H54 (cell line): ENCODE measurements at places on chromosomes 1 and 21.
A peak's percentile ranks its signal among the peaks of the same experiment; 100 is the strongest.

DNA sequence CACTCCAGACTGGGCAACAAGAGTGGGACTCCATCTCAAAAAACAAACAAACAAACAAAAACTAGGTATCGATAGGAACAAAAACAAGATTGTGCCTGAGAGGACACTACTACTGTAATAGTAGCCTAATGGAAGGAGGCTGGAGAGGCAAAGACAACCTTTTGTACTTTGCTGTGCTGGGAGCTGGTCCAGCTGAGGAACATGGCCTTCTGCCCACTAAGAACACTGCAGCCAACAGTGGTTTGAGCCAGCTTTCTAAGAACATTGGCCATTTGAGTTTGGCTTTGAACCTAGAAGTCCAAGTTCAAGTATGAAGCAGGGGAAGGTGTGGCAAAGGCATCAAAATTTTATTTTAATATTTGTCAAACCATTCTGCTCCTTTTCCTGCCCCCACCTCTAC, 22.7 kb upstream of the RGS8 start:
- DNase-seq: no peak

DNA sequence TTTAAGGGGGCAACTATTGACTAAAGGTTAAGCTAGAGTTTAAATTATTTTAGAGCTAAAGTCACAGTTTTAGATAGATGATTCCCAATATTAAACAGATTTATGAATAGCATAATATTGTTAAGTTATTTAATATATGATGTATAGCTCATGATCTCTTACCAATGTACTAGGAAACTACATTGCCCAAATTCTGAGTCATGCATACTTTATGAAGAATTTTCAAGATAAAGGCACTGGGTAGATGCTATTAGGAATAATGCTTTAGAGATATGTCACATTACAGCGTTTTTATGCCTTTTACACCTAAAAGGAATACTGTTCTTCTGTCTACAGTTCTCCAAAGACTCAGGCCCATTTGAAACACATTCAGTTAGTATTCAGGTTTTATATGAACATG, 215.1 kb downstream of the NCAM2 start:
- DNase-seq: no peak

GRCh38 chr1:155017041-155017945, 14.7 kb downstream of the ZBTB7B start:
- peak; percentile 90 for DNase-seq

DNA sequence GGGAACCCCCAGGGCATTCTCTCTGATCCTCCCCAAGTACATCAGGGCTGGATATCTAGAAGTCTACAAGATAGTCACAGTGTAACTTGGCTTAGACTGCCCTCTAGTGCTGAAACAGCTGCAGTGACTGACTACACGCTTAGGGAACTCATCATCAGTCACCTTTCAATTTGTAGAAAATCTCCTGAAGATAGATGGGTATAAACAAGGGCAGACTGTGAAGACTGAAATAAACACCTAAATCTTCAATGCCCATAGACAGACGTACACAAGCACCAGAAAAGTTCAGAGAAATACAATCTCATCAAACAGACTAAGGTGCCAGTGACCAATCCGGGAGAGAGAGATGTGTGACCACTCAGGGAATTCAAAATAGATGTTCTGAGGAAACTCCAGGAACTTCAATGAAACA, 46.6 kb downstream of the PACC1 start:
- peak; percentile 64 for DNase-seq

- no peak for DNase-seq
These were observed 472.2 kb downstream of the MATN1 start for GRCh38 chr1:30250984-30251850.

- no peak for DNase-seq
These were observed 39.0 kb upstream of the RWDD3 start for GRCh38 chr1:95195046-95195445.

- no peak for DNase-seq
These were observed 40.1 kb upstream of the FOXO6 start for GRCh38 chr1:41320895-41321676.

- no peak for DNase-seq
These were observed 421.0 kb downstream of the MRPL39 start for GRCh38 chr21:25186273-25186672.

DNA sequence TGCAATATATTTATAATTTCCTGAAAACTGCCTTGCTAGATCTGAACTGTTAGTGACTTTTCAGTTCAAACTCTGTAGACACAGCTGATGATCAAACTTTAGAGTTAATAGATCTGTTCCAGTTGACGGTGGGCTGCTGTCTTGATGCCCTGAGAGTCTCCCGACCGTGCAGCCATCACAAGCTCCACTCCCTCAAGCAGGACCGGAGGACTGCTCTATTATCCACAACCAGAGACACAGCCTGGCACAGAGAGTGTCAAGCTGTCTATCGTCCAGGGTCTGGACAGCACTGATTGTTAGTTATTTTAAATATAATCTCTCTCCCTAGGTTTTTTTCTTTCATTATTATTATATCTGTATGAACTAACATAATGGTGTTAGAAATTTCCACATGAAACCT, 8.0 kb downstream of the CHODL start:
- DNase-seq: no peak

- DNase-seq: no peak
These were observed 94.2 kb downstream of the PAX7 start for GRCh38 chr1:18724801-18725200.

DNA sequence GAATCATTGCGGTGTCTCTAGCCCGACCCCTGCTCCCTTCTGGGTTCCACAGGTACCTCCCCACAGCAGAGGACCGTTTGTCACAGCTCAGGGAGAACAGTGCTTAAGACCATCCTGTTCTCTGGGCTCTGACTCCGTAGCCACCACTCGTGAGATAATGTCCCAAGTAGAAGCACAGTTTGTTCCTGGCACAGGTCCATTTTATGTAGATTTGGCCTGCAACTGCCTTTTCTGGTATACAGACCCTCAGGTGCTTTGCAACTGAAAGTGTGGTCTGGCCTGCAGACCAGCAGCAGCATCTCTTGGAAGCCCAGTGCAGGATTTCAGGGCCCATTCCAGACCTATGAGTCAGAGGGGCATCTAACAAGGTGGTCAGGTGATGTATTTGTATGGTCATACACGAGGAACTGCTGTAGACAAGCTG, 28.4 kb upstream of the TMEM125 start:
- peak; percentile 64 for DNase-seq

- no peak for DNase-seq
These were observed 916 bp downstream of the YIPF1 start for GRCh38 chr1:53888681-53889080.

DNA sequence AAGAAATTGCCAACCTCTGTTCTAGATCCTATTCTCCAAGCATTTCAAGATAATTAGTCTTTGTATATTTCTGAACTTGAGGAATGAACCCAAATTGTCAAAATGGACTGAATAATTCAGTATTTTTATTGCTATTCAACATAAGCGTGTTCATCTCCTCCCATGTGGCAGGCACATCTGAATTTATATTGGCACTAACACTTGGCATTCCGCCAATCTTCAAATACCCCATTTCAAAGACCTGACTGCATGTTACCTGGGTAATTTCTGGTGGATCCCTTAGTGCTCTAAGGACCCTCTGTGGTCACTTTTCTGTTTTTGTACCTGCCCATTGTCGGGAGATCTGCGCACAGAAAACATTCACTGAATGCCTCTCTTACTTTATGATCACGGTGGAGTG, 66.6 kb downstream of the BACE2 start:
- DNase-seq: no peak

DNA sequence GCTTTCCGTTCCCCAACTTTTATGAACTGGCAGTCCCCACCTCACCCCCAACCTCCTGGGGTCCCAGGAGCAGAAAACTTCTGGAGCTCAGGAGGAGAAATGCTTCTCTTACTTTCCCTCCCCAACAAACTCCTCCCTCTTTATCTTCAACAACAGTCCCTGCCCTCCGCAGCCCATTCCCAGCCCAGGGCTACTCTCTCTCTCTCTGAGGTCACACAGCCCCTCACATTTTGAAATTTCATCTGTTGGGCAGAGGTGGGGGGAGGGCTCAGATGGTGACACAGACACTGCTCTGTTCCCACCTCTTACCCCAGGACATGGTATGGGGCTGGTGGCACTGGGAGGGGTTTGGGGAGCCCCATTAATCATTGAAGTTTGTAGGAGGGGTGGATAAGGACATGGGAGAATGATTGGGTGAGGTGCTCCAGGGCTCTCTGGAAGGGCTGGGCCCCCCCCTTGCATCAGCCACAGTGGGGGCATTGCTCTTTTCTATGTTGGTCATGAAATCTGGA, 6.0 kb downstream of the PIK3CD start:
- no peak for DNase-seq
